Suppressor macrophage treated with lipopolysaccharide for 4 hours (primary cell): ENCODE measurements at places on chromosomes 6 and 20.
A peak's percentile ranks its signal among the peaks of the same experiment; 100 is the strongest.

- no peak for DNase-seq
These were observed 591.6 kb downstream of the PKHD1 start for GRCh38 chr6:51495610-51496396.

- no peak for DNase-seq
These were observed 72.1 kb downstream of the LYRM4 start for GRCh38 chr6:5188646-5189045.

GRCh38 chr20:45595235-45595634, 16.2 kb upstream of the WFDC8 start:
- no peak for DNase-seq

DNA sequence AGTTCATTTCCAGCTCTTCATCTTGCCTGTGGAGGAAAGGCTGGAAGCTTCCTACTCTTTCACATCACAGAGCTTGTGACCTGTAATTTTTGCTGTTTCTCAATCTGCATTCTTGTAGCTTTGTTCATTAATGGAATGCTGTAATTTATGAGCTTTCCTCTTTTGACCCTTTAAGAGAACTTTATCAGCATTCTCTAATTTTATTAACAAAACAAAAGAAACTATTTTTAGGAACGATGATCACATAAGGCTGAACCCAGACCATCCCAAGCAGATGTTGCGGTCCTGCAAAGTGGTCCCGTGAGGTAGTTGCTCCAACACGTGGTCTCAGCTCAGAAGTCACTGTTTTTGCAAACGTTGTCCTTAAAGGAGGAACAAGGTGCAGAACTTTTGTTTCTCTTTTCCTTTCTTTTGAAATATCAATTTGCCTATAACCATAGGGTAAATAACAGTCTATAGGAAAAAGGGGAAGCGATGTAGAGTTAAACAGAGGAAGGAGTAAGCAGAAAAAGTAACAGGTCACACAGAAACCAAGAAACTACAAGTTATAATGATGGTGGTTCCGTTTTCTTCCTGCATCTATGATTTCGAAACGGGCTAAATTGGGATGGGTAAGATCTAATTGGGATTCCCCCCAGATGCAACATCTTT, 121.3 kb upstream of the PHACTR1 start:
- DNase-seq: peak; percentile 89

GRCh38 chr6:56220078-56220477, 27.3 kb downstream of the COL21A1 start:
- no peak for DNase-seq

DNA sequence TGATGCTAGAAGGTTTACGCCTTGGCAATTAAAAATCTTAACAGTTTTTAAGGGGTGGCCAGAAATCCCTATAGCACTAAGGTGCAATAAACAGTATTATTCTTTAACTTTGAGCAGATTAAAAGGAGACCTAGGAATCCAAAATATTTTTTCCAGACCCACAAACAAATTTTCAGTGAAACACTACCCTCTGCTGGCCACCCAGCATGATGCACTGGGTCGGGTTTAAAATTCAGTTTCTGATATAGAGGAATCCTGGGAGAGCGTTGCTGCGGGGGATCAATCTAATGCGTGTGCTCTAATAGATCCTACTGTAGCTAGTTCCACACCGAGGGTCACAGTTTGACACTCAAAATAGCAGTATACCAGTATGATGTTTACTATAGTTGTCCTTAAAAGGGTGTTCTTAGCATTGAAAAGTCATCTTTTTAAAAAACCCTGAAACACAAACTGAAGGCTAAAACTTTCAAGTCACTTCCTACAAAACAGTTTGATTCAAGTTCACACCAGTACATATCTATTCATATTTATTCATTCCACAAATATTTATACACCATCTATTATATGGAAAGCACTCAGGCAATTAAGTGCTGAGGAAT, 10.2 kb downstream of the UBE3D start:
- peak; percentile 56 for DNase-seq

GRCh38 chr6:2542858-2543218, 207.9 kb downstream of the MYLK4 start:
- DNase-seq: peak; percentile 88

DNA sequence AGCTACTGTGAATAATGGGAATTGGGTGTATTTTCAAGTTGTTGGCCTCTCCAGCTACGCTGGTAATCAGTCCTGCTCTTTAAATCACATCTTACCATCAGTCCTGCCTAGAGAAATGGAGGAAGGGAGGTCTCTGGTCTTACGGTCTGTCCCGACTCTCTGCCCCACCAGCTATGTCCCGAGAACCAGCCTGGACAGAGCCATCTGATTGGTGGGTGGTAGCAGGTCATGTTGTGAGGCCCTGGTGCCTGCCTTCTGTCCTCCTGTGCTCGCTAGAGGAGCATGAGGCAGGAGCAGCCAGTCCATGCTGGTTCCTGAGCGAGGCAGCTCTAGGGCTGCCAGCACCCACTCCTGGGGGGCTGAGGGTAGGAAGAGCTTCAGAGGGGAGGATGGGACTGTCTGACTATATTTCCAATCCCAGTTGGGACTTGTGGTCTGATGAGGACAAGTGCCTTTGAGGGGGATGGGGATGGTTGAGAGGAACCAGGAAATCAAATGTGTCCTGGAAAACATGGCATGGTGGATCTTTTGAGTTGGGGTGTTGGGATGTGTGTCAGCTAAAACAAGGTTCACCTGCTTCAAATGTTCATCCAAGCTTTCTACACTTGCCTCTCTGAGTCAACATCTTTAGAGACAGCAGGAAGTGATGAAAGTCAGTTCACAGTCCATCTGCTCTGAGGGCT, 33.0 kb downstream of the SYNJ2 start:
- no peak for DNase-seq
